NCI-H2081 treated with DMSO at 0.1 percent for 48 hours (cell line): ENCODE measurements at places on chromosomes 2 and 18.

DNA sequence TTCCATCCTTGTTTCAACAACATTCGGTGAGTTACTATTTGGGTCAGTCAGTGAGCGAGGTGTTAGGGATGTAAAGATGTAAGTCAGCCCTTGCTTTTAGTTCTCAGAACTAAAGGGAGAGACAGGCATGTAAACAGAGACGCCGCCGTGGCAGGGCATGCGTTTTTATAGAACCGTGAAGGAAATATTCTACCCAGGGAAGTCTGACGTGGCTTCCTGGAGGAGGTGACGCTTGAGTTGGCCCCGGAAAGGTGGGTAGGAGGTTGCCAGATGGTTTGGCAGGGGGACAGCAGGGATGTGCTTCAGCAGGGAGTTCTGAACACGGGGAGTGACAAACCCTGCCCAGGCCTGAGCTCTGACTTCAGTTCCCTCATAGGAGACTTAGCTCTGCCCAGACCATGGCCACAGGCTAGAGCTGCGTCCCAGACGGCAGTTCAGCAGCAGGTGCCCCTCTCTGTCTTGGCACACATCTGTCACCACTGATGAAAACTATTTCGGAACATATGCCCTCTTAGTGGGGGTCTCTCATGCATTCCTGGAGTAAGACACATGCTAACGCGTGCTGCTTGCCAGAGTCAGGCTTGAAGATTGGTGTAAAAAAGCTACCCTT is 23.4 kb upstream of the RPL31 start:
- DNase-seq = no peak

DNA sequence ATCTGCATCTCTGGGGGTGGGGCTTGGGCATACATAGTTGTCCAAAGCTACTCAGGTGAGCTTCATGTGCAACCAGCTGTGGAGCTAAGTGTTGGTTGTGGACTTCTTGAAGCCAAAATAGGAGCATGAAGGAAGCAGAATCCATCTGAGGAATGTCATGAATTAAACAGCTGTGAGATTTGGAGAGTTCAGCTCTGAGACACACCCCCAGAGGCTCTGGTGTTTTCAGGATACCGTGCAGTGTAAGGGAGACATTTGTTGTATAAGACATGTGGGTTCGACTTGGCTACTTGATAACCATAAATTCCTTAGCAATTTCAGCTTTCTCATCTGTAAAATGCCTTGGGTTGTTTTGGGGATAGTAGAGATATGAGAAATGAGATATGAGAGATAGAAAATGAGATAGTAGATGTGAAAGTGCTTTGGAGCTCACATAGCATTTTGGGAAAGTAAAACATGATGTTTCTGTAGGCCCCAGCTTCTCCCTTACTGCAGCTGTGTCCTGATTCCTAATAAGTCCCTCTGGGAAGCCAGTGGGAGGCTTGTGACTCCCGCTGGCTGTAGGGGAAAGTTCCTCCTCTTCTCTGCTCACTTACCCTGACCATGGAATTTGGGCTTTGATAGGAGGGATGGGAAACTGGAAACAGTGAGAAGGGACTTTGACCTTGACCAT is 50.0 kb downstream of the DPYSL5 start:
- no peak for DNase-seq

- DNase-seq = no peak
Measured at GRCh38 chr18:73719611-73720010, 428.0 kb downstream of the FBXO15 start.

GRCh38 chr18:36519358-36519757 is 221.8 kb downstream of the FHOD3 start:
- no peak for DNase-seq

DNA sequence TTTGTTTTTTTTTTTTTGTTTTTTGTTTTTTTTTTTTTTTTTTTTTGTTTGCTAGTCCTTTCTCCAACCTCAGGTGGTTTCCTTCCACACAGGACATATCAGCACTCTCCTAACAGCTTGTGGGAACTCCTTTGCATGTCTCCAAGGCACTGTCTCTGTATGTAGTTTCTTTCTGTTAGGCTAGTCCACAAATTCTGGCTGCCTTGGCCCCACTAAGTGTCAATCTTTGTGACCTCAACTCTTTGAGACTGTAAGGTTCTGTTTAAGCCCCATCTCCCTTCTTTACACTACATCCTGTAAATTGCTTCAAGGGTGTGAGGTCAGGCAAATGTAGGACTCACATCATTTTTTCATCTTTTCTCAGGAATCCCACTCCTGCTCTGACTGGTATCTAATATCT is 85.1 kb downstream of the NCOA1 start:
- DNase-seq = no peak

- no peak for DNase-seq
Measured at GRCh38 chr2:163593982-163594381, 141.8 kb downstream of the FIGN start.

- no peak for DNase-seq
Measured at GRCh38 chr2:31312898-31313297, 78.9 kb downstream of the EHD3 start.

DNA sequence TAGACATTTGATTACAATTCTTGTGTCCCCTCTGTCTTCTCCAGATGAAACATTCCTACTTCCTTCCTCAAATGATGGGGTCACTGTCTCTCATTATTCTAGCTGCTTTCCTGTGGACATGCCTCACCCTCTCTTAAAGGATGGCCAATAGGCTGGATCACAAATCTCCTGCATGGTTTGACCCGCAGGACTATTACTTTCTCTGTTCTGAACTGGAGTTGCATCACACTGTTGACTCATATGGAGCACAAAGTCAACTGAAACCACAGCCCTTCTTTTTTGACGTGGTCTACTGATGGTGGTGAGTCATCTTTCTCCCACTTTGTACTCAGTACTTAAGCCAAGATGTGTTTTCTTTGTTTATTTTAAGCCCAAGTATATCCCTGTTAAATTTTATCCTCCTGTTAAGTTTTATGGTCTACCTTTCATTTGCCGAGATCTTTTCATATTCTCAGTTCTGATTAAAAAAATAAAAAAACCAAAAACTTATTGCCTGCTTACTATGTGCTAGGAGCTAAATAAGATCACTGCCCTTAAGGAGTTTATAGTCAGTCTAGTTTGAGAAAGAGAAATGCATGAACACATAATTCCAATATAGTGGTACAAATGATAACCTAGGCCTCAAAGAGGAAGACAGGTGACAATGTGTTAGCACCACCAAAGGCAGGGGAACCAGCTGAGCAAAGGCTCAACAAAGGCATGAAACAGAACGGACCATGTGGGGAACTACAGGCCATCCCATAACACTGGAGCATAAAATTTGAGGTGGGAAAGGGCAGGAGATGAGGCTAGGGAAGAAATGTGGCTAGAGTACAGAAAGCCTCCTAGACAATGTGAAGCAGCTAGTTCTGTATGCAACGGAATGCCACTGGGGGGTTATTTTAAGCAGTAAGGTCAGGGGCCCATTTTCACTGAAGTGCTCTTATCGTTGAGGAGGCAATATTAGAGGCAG is 67.6 kb upstream of the ZFP36L2 start:
- DNase-seq = no peak

DNA sequence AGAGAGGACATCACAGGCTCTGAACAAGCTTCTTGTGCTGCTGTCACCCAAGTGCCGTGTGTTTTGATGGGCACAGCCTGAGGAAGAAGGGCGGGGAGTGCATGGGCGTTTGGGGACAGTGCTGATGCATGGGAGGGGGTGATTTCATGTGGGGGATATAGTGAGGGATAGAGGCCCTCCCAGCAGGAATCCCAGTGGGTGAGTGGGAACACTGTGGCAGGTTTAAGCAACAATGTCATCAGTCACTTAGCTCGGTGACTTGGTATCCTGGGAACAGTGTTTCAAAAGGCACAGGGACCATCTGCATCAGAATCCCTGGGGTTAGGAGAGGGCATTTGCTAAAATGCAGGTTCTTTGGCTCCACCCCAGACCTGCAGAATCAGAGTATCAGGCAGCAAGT is 609 bp downstream of the SIGLEC15 start:
- no peak for DNase-seq

DNA sequence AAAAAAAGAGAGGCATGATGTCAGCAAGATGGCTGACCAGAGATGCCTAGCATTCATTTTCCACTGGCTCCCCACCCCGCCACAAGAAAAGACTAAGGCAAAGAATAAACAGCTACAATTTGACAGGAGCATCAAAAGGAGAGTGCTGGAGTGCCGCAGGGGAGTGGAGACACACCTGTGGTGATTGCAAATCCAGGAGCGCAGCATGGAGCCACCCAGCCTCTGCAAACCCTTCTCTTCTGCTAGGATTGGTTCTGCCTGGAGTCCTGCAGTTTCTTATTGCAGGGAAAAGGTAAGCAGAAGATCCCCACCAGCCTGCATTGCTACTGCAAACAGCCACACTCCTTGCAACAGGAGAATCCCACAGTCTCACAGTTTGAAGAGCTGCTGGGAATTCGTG is 26.1 kb downstream of the BOLL start:
- DNase-seq = no peak

- DNase-seq = no peak
Measured at GRCh38 chr2:181985632-181986205, at the start of gene PPP1R1C. Gene PPP1R1C, plus strand, starts transcription at chr2:181985853. Its CDS starts 258 bp downstream, at chr2:181986111.

- no peak for DNase-seq
Measured at GRCh38 chr2:33530690-33531548, 54.5 kb downstream of the RASGRP3 start.

DNA sequence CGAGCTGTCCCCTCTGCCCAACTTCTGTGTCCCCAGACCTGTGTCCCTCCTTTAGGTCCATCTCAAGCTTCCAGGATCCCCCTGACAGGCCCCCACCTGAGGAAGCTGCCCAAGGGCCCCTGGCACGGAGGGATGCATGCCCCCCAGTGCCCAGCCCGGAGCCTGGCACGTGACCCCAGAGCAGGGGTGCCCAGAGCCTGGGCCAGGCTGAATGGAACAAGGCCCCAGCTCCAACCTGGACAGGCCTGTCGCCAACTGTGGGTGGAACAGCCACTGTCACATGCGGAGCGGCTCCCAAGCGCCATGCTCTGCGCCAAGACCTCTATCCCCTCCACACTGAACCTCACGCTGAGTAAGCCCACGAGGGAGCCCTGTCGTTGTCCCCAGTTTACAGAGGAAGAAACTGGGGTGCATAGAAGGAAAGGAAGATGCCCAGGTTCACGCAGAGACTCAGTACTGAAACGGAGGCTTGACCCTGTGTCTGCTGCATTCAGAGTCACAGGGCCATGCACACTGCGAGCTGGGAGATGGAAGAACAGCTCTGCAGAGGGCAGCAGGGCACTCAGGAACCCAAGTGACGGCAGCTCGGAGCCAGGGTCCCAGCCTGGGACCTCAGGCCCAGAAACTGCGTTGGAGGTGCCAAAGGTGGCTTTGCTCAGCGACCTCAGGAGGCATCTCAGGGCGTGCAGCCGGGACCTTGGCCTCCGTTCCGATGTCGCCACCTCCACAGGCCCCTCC is 5.5 kb upstream of the ECEL1 start:
- no peak for DNase-seq

GRCh38 chr2:219380926-219381325 is 6.8 kb downstream of the DNPEP start:
- DNase-seq = no peak

- no peak for DNase-seq
Measured at GRCh38 chr2:171410624-171411023, 23.2 kb downstream of the METTL8 start.

DNA sequence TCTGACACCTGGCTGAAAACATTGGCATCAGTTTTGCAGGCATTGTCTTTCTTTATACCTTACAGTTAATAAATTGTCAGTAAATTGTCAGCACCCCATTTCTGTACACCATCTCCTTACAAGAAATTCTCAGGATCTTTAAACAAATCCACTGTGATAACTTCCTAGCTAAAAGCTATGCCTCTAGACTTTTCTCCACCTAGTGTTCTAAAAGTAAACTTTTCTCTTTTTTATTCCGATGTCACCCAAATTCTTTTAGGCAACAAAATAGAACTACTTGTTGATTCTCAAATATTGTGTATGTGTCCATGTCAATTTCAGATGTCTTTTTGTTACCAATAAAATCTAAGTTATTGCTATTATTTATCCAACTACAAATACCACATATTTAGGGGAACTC is 617.4 kb upstream of the NRXN1 start:
- no peak for DNase-seq

DNA sequence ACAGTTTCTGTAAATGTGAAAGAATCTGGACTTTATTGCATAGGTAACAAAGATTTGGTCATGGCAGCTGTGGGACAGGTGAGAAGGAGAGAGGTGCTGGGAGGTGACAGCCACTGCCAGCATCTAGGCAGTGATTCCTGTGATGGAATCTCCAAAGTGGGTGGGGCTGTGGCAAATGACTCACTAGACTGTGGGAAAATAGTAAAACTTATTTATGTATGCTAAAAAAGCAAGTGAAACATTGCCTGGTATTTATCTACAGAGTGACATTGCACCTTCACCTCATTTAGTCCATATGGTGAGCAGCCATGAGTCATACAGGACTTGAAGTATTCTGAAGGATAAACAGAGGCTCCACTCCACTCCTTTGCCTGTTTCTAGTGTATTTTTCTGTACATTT is 145.3 kb upstream of the MEX3C start:
- DNase-seq = no peak

DNA sequence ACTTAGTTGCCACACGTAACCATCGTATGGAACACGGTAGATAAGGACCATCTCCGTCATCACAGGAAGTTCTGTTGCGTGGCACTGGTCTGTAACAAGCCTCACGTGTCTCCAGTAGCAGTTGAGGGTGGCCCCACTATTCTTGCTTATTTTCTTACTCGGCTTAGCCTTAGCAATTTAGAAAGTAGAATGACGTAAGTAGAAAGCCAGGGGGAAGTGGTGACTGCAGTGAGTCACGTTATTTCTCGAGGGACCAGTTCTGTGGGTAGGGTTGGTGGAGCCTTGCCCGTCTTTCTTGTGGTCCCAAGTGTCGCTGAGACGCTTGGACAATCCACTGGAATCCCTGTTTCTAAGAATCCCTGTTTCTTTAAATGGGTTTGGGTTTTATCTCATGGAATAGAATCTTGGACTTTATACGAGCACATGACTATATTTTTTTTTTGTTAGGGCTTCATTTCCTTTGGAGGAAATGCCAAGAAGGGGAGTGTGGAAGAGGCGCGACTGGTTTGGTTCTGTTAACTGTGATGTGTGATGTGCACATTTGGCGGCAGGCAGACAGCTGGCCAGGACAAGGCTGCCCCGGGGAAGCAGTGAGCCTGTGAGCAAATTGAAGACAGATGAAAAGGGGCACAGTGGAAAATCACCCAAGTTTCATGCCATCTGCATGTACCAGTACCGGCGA is 96.2 kb downstream of the CABLES1 start:
- no peak for DNase-seq

- DNase-seq = no peak
Measured at GRCh38 chr2:136985044-136985443, 219.7 kb downstream of the THSD7B start.
